ENCODE measurements at places on chromosomes 6 and 20. TPM values are rescaled to one million over a fixed set of nuclear protein-coding genes. Genes with fewer than 3 reads are reported as not detected.

MUC22 gene
- not detected for total RNA-seq

MYT1 gene
- 0.34 TPM for total RNA-seq

EIF6 gene
- total RNA-seq, result 40.1 TPM

TNNC2 gene
- 0.32 TPM for total RNA-seq

ISM1 gene
- 1.7 TPM for total RNA-seq

KCNB1 gene
- 2.0 TPM for total RNA-seq

TRIM31 gene
- total RNA-seq, result not detected
